ENCODE measurements at places on chromosomes 2 and 18. TPM values are rescaled to one million over a fixed set of nuclear protein-coding genes. Genes with fewer than 3 reads are reported as not detected.
A peak's percentile ranks its signal among the peaks of the same experiment; 100 is the strongest.

- no peak for DNase-seq
- H3K4me1 ChIP-seq = peaks cover 45% of the 10 kb centered on the region
- H3K27me3 ChIP-seq = peaks cover 13% of the 10 kb centered on the region
- peak overlapping the region; percentile 54 for H3K4me3 ChIP-seq
- H3K36me3 ChIP-seq = peaks cover 6% of the 10 kb centered on the region
Observed at GRCh38 chr18:63155169-63155852, 164.3 kb downstream of the BCL2 start.

- peak overlapping the region; percentile 50 for H3K4me3 ChIP-seq
- H3K27ac ChIP-seq = peak overlapping the region; percentile 41
- no peaks in the 10 kb centered on the region for H3K36me3 ChIP-seq
- DNase-seq = no peak
Observed at GRCh38 chr2:201858281-201859184, 52.2 kb downstream of the CDK15 start.

- H3K4me3 ChIP-seq = no peak overlapping the region
- no peaks in the 10 kb centered on the region for H3K36me3 ChIP-seq
- no peak for DNase-seq
- no peaks in the 10 kb centered on the region for H3K27me3 ChIP-seq
- no peak overlapping the region for H3K27ac ChIP-seq
Observed at GRCh38 chr18:75586130-75586889, 158.8 kb upstream of the SMIM21 start.

DNA sequence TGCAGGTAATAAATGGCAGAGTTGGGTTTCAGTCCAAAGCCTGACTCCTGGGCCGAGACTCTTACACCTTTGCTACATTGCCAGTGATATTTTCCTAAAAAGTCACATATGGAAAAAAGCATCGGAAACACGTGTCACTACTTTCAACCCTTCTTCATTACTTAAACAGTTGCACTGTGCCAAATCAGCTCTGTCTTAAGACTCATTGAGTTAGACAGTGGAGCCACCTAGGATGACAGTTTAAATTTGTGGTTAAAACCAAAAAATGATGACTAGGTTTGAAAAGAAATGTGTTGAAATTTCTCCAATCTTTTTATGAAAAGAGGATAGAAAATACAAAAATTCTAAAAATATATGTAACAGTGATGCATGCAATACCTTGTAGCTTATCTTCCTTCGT lies 97.5 kb downstream of the TMEM247 start:
- H3K36me3 ChIP-seq = peaks cover 20% of the 10 kb centered on the region
- H3K27ac ChIP-seq = no peak overlapping the region
- no peaks in the 10 kb centered on the region for H3K27me3 ChIP-seq
- peaks cover 18% of the 10 kb centered on the region for H3K4me1 ChIP-seq
- no peak overlapping the region for H3K4me3 ChIP-seq

- peaks cover 21% of the 10 kb centered on the region for H3K27me3 ChIP-seq
- DNase-seq = no peak
- no peaks in the 10 kb centered on the region for H3K36me3 ChIP-seq
- no peak overlapping the region for H3K4me3 ChIP-seq
- no peaks in the 10 kb centered on the region for H3K4me1 ChIP-seq
Observed at GRCh38 chr2:84639751-84640150, 123.5 kb downstream of the DNAH6 start.

The PDE11A gene
- total RNA-seq = 2.4 TPM

The NTSR2 gene
- total RNA-seq = not detected

GRCh38 chr2:169119123-169119760 lies 49.9 kb downstream of the DHRS9 start:
- no peak overlapping the region for H3K27ac ChIP-seq
- H3K4me3 ChIP-seq = no peak overlapping the region
- DNase-seq = no peak
- H3K27me3 ChIP-seq = peaks cover 19% of the 10 kb centered on the region
- H3K36me3 ChIP-seq = peaks cover 2% of the 10 kb centered on the region

GRCh38 chr2:8677646-8678592 lies 3.9 kb upstream of the ID2 start:
- peak overlapping the region; percentile 87 for H3K27ac ChIP-seq
- peaks cover 38% of the 10 kb centered on the region for H3K4me1 ChIP-seq
- DNase-seq = no peak
- no peaks in the 10 kb centered on the region for H3K27me3 ChIP-seq

The EVX2 gene
- total RNA-seq = not detected

DNA sequence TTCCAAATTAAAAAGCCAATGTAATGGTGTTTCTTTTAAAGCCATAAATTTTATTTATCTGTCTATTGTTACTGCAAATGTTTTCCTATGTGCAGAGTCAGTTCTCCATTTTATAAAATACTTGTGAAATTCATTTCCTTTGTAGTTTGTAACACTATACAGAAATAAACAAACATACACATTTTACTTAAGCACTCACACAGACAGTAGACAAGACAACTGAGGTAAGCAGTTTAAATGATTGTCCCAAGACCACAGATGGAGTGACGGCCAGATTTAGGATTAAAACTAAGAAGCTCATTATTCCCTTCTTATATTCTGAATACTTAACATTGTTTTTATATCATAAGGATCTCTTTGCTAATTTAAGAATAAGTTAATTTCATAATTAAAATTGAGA lies 100.9 kb downstream of the BAZ2B start:
- peaks cover 32% of the 10 kb centered on the region for H3K4me1 ChIP-seq
- no peaks in the 10 kb centered on the region for H3K27me3 ChIP-seq
- H3K27ac ChIP-seq = peak overlapping the region; percentile 32
- DNase-seq = no peak

GRCh38 chr2:190344276-190344827 lies 963 bp downstream of the INPP1 start:
- no peaks in the 10 kb centered on the region for H3K36me3 ChIP-seq
- peak overlapping the region; percentile 76 for H3K4me3 ChIP-seq
- H3K27ac ChIP-seq = peak overlapping the region; percentile 64
- DNase-seq = no peak

DNA sequence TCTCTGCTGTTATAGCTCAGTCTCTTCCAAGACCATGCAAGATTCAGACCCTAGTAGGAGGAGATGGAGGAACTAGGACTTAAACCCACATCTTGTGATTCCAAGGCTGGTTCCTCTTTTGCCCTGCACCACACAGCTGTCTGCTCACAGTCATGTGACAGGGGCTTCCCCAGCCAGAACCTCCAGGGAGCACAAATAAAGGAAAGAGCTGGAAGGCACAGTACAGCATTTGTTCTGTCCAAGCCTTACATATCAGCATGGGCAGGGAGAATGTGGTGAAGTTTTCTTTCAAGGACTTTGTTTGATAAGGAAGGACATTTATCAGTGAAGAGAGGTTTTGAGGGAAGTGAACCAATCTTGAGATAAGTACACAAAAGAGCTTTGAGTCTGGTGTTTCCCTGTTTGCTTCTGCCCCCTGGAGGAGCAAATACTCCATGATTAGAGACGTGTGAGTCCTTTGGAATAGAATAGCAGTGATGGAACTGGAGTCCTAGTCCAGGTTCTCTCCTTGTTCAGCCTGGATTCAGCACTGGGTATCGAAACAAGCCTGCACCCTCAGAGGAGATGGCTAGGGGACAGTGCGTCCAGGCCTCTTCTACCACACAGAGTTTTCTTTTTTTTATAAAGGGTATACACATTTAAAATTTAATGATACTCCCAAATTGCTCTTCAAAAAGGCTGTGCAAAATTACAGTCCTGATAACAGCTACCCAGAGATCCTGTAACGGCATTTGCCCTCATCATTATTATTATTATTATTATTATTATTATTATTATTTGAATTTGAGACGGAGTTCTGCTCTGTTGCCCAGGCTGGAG lies 24.6 kb upstream of the CASP10 start:
- H3K27me3 ChIP-seq = no peaks in the 10 kb centered on the region
- H3K4me3 ChIP-seq = no peak overlapping the region
- DNase-seq = no peak
- peaks cover 5% of the 10 kb centered on the region for H3K36me3 ChIP-seq
- H3K4me1 ChIP-seq = peaks cover 10% of the 10 kb centered on the region

The SERPINB3 gene
- total RNA-seq = not detected

The LDAH gene
- 18.1 TPM for total RNA-seq

The GTF2A1L gene
- total RNA-seq = not detected

- no peak for DNase-seq
- peaks cover 9% of the 10 kb centered on the region for H3K27me3 ChIP-seq
- H3K27ac ChIP-seq = peak overlapping the region; percentile 14
- peaks cover 4% of the 10 kb centered on the region for H3K36me3 ChIP-seq
- H3K4me1 ChIP-seq = peaks cover 47% of the 10 kb centered on the region
Observed at GRCh38 chr2:23502096-23502495, 117.1 kb downstream of the KLHL29 start.

- H3K4me1 ChIP-seq = no peaks in the 10 kb centered on the region
- H3K27ac ChIP-seq = no peak overlapping the region
- DNase-seq = no peak
- H3K4me3 ChIP-seq = no peak overlapping the region
Observed at GRCh38 chr2:136328207-136328795, 210.4 kb upstream of the CXCR4 start.

The DAW1 gene
- 0.65 TPM for total RNA-seq

GRCh38 chr2:8558096-8558495 lies 123.8 kb upstream of the ID2 start:
- peak; percentile 40 for DNase-seq
- H3K36me3 ChIP-seq = peaks cover 7% of the 10 kb centered on the region
- no peaks in the 10 kb centered on the region for H3K27me3 ChIP-seq
- H3K4me1 ChIP-seq = no peaks in the 10 kb centered on the region
- no peak overlapping the region for H3K4me3 ChIP-seq

DNA sequence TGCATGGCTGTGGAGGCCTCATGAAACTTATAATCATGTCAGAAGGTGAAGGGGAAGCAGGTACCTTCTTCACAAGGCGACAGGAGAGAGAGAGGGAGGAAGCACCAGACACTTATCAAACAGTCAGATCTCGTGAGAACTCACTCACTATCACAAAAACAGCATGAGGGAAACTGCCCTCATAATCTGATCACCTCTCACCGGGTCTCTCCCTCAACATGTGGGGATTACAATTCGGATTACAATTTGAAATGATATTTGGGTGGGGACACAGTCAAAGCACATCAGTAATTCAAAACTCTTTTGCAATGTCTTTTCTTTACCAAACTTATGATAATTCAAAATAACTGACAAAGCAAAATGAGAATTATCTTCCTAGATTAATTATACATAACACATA lies 8.5 kb upstream of the CCDC68 start:
- no peaks in the 10 kb centered on the region for H3K27me3 ChIP-seq
- DNase-seq = no peak
- H3K4me1 ChIP-seq = no peaks in the 10 kb centered on the region
- H3K4me3 ChIP-seq = no peak overlapping the region
- H3K36me3 ChIP-seq = no peaks in the 10 kb centered on the region

DNA sequence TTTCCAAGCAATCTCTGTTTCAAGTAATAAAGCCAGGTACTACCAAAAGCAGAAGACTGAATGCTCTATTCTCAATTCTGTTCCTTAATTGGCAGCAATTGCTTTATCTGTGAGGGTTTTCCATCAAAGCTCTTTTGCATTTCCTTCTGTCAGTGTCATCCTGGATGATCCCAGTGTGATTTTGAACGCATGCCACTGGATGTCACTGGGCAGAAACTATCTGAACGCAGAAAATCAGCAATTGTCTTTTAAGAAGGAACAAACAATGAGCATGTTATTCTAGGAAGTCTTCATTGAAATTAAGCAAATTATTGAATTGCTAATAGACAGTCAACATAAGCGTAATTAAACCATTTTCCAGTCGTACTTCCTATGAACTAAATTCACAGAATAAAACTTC lies 259.0 kb upstream of the REG3G start:
- no peak for DNase-seq
- H3K4me1 ChIP-seq = no peaks in the 10 kb centered on the region
- H3K4me3 ChIP-seq = no peak overlapping the region
- no peaks in the 10 kb centered on the region for H3K36me3 ChIP-seq

The MTCL1 gene
- 43.9 TPM for total RNA-seq

The ZAP70 gene
- total RNA-seq = 0.41 TPM

DNA sequence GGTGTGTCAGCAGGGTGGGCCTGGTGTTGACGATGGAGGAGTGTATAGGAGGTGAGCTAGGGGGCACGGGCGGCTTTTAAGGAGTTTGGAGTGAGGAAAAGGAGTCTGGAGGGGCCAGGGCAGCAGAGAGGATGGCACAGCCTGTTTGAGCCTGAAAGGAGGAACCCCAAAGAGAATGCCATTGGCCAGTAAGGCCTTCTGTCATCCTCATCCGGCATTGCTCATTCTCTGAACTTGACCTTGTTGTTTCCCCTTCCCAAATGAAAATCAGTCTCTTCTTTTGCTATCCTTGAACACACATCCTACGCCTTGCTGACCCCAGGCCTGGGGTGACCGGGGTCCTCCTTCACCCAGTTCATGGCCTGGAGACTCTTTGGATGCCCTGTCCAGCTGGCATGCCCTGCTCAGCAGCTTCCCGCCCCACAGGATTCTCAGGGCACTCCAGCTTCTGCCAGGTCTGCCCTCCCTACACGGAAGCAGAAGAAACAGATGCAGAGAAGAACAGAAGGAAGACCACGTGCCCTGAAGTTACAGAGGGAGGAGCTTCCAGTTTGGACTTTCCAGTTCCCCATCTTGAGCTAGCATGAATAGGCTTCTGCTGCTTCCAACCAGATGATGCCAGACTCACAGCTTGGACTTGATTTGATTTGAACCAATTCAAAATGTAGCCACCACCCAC lies 20.5 kb upstream of the KIF3C start:
- H3K4me1 ChIP-seq = peaks cover 32% of the 10 kb centered on the region
- H3K27ac ChIP-seq = no peak overlapping the region
- no peaks in the 10 kb centered on the region for H3K36me3 ChIP-seq
- H3K4me3 ChIP-seq = no peak overlapping the region
- no peaks in the 10 kb centered on the region for H3K27me3 ChIP-seq

GRCh38 chr2:20042531-20042930 lies 8.9 kb downstream of the LAPTM4A start:
- peak overlapping the region; percentile 49 for H3K27ac ChIP-seq
- no peak for DNase-seq

DNA sequence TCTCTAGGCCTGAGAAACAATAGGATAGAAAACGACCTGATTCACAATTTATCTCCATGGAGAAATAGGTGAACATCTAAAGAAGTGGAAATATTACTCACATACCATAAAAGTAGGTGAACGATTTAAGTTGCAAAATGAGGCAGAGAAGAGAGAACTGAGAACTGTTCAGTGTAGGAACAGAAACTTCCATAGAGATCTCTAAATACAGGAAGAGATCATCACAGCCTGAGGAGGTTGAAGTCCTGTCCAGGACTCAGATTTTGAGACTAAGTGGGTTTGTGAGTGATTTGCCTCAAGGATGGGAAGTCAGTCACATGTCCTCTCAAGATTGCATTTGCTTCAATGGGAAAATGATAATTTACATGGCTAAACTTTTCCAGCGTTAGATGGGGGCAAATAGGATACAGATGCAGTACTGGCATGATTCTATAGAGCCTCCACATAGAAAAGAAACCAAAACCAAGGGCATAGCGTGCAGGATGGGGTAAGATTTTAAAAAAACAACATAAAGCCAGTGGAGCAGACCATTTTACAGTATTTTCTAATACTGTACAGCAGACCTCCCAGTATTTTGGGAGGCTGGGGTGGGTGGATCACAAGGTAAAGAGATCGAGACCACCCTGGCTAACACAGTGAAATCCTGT lies 68.8 kb downstream of the MEP1B start:
- no peak for DNase-seq
- H3K36me3 ChIP-seq = no peaks in the 10 kb centered on the region
- H3K4me3 ChIP-seq = no peak overlapping the region
- no peaks in the 10 kb centered on the region for H3K4me1 ChIP-seq

The SLC1A4 gene
- 40.1 TPM for total RNA-seq

All from chondrocyte (in vitro differentiated cells).